ENCODE measurements at places on chromosomes 7 and 10.

DNA sequence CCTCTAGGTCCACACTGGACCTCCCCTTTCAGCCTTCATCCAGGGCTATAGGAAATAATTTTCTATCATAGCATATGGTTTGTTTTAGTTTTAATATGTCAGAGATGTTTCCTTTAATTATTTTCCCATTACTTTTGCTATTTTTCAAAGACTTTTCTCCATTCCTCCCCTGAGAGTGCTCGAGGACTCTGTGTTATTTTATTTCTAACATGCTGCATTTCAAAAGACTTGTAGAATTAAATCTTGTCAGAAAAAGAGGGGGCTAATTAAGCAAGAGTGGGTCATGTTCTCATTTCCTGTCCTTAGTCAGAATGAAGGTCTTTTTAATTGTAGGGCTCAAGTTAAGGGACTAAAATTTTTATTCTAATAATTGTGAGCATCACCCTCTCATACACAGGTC, 71.6 kb upstream of the CTTNBP2 start:
- DNase-seq, result no peak

- no peak for DNase-seq
Observed at GRCh38 chr10:98655492-98655891, 208.8 kb upstream of the HPS1 start.

DNA sequence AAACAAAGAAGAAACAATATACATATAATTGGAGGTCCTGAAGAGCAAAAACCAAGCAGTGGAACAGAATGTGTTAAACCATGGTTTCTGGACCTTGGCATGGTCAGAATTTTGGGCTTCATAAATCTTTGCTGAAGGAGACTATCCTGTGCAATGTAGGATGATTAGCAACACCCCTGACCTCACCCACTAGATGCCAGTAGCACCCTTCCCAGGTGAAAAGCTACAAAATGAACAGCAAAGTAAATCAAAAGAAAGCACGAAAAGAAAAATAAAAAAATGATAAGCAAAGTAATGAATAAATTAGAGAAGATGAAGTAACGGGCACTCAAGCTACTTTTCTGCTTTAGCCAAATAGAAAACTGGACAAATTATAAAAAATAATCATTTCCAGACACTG, 19.2 kb upstream of the ZPBP start:
- DNase-seq, result no peak

- DNase-seq, result no peak
Observed at GRCh38 chr10:78703593-78703992, 365.2 kb upstream of the ZMIZ1 start.

DNA sequence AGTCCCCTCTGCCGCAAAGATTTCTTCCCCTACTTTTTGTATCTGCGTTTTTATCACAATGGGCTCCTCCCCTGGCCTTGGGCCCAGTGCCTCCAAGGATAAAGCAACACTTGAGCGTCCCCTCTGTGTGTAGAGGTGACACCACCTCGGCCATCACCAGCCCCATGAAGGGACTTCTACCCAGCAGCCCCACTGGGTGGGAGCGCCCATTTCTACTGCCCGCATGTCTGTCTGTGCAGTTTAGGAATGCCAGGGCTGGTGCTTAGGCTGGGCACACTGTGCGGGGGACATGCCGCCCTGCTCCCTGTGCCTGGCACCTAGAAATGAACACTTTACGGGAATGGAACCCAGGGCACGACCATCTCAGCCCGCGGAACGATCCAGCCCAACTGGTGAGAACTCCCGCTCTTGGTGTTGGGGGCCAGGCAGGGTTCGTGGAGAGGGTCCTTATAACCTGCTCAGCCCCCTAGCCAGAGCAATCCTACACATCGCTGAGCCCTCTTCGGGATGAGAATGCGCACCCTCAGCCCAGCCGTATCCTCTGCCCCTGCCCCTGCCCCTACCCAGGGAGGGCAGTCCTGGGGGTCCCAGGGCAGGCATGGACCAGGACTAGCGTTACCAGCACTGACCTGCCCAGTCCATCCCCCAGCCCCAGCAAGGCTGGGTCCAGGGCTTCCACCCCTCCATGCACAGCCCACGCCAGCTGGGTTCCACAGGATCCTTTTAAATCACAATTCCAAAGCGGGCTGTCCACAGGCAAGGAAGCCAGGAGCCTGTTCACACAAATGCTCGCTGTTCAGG, 12.8 kb downstream of the CRYGN start:
- DNase-seq, result no peak

GRCh38 chr10:96987842-96988175, 155.7 kb downstream of the LCOR start:
- no peak for DNase-seq

DNA sequence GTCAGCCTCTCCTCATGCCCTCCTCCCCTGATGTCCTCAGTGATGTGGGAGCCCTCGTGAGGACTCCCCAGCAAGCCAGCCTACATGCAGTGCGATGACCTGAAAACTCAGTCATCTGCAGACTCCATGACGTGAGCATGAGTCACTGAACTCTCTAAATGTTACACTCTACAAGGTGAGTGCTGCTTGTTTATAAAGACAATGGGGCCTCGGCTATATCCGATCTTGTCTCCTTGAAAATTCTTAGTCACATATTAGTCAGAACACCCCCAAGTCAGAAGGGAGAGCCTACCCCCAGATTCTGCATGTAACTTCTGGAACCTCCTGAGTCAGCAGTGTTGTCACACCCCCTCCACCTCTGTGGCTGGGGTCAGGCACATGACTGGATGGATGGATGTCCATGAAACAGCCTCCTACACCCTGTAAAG, 673.8 kb downstream of the INHBA start:
- DNase-seq, result no peak

DNA sequence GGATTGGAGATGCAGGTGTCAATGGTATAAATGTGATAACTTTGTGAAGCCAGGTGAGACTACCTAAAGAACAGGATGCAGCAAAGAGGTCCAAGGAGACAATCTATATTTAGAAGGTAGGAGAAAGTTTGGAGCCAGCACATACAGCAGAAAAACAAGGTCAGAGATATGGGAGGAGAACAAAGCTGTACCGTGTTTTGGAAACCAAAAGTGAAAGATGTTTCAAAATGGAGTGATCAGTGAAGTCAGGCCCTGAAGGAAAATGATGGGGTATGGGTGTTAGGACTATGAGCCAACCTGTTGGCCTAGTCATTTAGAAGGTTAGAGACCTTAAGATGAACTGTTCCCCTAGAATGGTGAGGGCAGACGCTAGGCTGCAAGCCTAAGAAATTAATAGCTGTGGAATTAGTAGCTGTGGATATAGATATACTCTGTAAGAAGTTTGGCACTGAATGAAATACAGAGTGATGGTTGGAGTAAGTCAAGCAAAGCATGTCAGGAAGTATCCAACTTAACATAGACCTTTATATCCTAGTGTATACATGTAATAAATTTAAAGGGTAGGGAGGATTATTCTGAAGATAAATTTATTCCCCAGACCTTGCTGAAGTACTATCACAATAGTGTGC, 149.8 kb upstream of the WNT16 start:
- DNase-seq, result no peak

DNA sequence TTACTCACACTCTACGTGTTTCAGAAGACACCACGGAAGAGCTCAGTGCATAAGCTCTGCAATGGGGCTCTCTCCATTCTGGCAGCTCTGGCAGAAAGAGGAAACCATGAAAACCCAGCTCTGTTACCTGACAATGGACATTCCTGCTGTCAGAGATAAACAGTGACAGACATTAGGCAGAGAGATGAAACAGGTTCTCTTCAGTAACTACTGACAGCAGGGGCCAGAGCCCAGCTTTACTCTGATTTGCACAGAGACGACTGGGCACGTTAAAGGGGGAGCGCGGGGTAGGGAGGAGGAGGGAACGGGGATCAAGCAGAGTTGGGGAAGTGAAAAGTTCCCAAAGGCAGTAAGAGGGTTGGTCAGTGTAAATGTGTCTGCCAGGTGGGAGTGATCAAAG, 206.1 kb downstream of the RAMP3 start:
- DNase-seq, result no peak

GRCh38 chr7:139603896-139604295, 80.4 kb downstream of the CLEC2L start:
- no peak for DNase-seq

- DNase-seq, result no peak
Observed at GRCh38 chr7:17546592-17546991, 248.1 kb downstream of the AHR start.

- no peak for DNase-seq
Observed at GRCh38 chr7:19397911-19398310, 252.7 kb upstream of the FERD3L start.

DNA sequence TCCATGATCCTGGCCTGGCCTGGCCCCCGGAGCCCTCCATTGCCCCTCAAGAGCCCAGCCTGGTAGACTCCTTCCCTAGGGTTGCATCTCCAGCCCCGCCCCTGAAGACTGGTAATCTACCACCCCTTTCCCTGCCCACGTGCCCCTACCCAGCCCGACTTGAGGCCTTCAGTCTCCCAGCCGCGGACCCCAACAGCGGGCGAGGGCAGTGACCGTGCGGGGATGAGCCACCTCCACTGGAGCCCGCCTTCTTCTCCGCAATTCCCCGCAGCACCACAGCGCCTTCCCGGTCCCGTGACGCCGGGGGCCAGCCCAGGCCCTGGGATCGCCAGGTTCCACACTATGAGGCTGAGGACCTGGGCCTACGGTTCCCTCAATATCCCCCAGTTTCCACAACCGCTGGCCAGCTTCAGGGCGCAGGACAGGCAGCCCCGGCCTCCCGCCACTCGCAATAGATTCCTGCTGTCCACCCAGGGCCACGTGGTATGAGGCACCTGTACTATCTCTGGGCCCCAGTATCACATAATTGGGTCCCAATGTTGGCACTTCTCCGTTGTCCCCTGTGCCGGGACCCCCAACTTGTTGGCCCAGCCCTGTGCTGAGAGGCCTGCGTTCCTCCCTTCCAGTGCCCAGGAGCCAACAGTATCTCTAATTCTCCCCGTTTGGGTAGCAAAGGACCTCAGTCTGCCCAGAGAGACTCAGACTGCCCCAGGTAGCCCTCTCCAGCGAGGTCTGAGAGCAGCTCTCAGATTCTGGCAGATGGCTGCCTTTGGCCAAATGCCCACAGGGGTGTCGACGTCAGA, 1.1 kb upstream of the GPRIN2 start:
- no peak for DNase-seq

DNA sequence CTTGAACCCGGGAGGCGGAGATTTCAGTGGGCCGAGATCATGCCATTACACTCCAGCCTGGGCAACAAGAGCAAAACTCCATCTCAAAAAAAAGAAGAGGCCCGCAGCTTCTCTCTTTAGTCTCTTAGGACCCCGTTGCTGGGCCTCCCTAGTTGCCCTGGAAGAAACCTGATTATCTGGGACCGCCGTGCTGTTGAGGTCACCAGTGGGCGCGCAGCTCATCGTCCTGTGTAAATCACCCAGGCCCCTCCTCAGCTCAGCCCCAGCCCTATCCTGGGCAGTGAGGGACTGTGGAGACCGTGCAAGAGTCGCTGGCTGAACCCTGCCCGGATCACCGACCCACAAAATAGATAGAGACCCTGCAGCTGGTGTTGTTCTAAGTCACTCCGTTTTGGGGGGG, 85.0 kb downstream of the UNCX start:
- DNase-seq, result no peak

DNA sequence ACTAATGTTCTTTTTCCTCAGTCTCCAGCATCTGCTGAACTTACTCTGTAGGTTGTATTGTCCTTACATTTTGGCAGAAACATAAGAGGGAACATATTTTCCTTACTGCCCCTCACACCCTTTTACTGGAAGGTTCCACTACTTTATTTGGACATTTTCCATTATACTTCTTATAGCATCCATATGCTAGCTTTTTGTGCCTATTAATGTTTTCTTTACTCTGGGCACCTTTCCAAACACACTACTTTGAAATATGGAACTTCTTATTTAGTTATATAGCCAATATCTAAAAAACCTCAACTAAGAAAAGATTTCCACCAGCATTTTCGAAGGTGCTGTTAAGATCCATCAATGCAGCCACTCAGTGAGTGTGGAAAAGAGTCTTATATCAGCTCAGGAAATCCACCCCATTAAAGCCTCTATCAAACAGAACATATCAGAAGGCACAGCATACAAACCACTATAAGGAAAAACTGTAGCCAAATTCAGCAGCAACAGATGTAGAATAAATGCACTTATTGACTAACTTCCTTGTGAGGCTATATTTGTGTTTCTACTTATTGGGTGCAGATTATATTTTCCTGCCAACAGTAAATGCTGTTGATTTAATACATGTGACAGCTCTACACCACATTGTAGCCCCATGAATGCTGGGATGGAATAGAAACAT, 272.5 kb upstream of the SEMA3E start:
- no peak for DNase-seq

GRCh38 chr10:17793823-17794644, 15.1 kb upstream of the MRC1 start:
- DNase-seq, result no peak

Data from stimulated activated CD4-positive, alpha-beta T cell treated with anti-CD3 and anti-CD28 coated beads, Interleukin-12 subunit alpha, Interleukin-12 subunit beta, amount 100 ng/mL, for 4 hours (primary cell).